Suppressor macrophage treated with lipopolysaccharide for 1 hour (primary cell): ENCODE measurements at places on chromosomes 16 and 17.

DNA sequence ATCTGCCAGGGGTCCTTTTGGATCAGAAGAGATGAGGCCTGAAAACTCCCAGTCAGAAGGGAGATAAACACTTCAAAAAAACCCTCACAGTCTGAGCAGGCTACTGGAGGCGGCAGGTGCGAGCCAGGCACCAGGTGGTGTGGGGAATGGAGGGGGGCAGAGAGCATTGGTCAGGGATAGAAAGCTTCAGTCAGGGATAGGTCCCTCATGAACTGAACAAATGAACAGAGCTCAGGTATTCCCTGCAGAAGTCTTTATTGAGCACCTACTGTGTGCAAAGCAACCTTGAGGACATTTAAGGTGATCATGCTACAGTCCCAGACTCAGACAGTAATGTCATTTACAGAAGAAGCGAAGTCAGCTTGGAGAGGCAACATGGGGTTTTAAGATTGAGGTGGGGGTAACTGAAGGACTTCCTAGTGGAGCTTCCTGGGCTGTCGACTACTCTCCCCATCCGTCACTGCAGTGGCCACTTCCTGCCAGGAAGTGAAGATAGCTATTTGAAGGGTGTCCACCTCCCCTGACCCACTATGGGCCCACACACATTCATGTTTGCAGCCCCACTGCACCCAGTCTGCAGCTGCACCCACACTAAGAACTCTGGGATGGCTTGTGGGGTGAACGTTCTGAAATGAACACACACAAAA lies 3.2 kb downstream of the KIFC3 start:
- DNase-seq: no peak

DNA sequence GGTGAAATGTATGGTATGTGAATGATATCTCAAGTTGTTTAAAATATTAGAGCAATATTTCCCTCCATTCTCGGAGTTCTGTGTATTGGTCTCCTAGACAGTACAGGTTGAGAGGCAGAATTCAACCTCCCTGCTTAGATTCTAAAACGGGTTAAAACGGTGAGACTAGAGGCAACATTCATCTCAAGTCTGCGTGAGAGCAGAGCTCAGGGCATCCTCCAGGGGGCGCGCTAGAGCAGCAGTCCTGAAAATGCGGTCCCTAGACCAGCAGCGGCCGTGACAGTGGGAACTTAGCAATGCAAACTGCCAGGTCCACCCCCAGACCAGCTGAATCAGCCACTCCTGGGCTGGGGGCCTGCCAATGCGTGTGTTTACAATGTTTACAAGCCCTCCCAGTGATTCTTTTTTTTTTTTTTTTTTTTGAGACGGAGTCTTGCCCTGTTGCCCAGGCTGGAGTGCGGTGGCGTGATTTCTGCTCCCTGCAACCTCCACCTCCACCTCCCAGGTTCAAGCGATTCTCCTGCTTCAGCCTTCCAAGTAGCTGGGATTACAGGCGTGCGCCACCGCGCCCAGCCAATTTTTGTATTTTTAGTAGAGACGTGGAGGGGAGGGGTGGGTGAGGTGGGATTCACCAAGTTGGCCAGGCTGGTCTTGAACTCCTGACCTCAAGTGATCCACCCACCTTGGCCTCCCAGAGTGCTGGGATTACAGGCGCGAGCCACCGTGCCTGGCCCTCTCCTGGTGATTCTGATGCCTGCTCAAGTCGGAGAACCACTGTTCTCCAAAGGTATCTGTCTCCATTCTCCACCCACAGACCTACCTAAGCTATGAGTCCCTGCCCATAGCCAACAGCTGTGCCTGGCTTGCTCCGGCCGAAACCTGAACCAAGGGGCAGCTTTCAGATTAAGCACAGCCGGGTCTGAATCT lies 24.2 kb downstream of the KLHL36 start:
- peak; percentile 92 for DNase-seq

DNA sequence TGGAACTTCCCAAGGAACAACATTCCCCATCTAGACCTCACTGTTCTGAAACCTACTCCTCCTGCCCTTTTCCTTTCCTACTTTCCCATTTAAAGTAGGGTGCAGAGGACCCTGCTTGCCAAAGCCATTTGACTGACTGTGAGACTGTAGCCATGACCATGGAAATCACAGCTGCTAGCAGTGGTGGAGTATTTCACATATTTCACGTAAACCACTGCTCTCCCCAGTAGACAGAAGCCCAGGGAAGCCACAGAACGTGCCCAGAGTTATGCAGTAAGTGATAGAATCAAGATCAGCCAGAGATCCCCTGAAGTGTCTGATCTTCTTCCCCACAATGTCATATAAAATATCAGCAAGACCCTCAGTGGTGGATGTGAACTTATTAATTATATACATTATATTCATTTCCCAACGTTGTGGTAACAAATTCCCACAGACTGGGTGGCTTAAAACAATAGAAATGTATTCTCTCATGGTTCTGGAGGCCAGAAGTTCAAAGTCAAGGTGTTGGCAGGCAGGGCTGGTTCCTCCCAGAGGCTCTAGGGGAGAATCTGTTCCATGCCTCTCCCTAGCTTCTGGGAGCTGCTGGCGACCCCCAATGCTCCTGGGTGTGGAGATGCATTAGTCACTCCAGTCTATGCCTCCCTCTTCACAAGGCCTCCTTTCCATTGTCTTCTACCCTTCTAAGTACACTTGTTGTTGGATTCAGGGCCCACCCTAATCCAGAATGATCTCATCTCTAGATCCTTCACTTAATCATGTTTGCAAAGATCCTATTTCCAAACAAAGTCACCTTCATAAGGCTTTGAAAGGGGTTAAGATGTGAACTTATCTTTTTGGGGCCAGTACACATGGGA lies 20.7 kb upstream of the PRM1 start:
- DNase-seq: no peak

DNA sequence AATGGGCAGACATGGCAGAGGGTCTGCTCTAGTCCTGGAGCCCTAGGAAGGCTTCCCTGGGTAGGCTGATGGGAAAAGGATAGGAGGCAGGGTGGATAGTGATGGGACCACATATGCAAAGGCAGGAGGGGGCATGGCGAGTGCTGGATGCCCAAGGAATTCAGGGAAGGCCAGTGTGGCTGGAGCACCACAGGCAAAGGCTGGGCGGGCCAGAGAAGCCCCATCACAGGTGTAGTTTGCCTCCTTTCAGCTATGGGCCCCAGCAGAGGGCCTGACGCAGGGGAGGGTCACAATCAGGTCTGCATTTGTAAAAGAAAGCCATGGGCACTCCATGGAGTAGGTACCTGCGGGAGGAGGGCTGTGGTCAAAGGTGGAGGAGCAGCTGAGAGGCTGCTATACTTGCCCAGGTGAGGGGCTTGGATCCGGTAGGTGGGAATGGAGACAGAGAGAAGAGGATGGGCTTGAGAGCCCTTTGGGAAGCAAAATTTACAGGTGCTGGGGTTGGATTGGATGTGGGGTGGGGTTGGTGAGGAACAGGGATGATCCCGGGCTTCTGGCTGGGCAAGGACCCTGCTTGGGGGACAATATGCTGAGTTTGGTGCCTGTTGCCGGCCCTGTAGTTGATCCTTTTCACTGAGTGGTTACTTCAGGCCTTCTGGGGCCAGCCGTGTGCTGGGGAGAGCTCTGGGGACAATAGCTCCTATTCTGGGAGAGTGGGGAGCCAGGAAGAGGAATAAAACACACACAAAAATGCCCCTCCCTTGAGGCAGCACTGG lies 6.5 kb upstream of the COL1A1 start:
- DNase-seq: no peak

DNA sequence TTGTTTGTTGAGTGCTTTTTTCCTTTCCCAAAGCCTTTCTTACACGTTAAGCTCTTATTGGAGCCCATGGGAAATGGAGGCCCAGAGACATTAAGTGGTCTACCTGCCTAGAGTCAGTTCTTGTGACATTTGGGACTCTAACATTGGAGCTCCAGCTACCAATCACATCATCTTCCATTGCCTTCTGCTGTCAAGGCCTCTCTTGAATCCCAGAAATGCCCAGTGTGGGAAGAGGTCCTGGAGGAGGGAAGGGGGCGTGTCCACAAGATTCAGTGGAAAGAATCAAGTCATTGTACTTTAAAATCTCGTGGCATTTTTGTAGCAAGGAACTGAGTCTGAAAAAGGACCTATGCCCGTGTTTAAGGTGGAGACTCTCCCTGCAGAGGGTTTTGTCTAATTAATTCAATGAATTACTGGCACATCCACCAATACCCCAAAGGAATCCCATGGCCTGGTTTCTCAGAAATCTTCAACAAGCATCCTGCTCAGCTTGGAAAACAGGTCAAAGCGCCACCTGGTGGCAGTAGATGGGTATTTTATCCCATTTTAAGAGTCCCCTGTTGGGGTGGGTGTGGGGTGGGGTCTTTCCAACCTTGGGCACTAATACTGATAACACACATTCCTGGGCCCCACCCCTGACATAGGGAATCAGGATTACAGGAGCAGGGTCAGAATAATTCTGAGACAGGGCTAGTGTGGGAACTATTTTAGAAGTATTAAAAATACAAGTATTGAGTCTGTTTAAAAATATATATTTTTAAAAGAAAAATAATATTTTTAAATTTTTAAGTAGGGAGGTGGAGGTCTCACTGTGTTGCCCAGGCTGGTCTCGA lies 24.6 kb downstream of the GPT2 start:
- DNase-seq: peak; percentile 75

DNA sequence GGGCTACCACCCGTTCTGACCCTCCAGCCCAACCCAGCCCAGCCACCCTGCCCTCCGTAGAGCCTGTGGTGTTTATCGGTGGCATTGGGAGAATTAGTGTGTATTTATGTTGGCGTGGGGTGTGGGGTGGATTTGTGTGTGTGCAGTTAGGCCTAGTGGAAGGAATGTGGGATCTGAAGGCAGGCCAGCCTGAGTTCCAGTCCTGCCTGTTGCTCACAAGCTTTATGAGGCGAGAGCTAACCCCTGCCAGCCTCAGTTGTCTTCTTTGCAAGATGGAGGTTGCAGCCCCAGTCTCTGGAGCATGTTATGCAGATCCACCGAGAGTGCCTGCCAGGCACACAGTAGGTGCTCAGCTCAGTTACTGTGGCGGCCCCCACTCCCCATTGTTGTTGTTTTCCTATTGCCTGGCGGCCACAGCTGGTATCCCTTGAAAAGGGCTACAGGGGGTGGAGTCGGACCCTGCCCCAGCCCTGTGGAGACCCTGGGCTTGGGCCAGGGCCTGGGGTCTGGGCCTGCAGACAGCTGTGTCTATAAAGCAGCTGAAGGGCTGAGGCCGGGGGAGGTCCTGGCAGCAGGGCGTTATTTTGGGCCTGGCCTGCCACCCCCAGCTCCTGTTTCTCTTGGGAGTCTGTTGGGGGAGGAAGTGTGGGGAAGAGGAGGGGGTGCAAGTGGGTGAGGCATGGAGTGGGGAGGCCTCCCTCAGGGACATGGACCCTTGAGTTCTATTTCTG lies 5.1 kb downstream of the ERBB2 start:
- DNase-seq: no peak

DNA sequence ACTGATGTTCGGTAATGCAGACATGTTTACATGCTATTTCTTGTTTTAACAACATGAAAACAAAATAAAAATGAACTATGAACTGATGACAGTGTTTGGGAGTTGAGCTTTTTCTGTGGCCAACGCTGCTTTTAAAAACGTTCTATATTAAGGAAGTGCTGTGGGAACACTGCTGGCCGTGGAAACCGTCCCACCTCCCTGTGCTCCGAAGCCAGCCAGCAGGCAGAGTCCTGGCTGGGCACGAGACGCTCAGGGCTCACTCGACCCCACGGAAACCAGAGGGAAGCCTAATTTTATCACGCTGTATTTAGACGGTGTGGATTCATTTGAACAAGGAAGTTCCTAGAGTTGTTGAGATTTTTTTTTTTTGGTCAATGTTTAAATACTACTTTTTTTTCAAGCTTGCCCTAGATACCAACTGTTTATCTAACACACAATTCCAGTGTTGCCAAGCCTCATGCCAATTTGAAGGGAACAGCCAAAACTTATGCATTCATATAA lies 25.8 kb downstream of the ADCY9 start:
- peak; percentile 49 for DNase-seq

GRCh38 chr17:5126719-5127488 lies 11.1 kb downstream of the USP6 start:
- DNase-seq: no peak

DNA sequence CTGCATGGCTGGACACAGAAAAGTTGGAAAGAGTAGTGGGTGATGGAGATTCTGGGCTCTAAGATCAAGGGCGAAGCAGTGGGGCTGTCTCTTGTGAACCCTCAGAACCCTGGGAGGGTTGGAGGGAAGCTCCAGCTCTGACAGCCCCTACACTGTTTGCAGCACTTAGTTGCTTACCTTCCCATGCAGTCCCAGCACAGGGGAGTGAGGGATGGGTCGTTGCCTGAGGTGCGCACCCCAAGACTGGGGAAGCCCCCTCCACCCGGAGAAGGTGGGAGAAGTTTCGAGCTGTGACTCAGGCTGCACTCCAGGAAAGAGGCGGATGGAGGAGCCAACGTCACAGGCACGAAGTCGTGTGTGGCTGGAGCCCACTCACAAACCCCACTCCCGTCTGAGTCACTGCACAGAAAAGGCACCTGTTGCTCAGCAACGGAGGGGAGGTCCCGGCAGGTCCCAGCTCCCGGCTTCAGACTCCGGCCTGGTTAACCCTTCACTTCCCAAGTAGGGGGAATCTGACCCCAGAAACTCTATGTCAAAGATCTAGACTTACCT lies 60.1 kb downstream of the AIPL1 start:
- peak; percentile 59 for DNase-seq

- peak; percentile 72 for DNase-seq
Measured at GRCh38 chr17:48139944-48140343, 32.4 kb downstream of the SNX11 start.

- DNase-seq: no peak
Measured at GRCh38 chr16:79104567-79104966, 496.0 kb downstream of the MAF start.

DNA sequence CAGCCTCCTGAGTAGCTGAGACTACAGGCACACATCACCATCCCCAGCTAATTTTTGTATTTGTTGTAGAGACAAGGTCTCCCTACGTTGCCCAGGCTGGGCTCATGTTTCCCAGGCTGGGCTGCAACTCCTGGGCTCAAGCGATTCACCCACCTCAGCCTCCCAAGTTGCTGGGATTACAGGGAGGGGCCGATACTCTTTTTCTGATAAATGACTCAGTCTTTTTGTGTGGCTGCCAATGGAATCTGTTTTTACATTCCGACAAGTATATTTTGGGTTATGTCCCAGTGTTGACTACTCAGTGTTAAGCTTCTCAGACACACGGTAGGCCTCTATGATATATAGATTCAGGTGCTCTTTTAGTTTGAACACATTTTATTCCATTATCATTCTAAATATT lies 58.1 kb downstream of the SLFN11 start:
- no peak for DNase-seq

DNA sequence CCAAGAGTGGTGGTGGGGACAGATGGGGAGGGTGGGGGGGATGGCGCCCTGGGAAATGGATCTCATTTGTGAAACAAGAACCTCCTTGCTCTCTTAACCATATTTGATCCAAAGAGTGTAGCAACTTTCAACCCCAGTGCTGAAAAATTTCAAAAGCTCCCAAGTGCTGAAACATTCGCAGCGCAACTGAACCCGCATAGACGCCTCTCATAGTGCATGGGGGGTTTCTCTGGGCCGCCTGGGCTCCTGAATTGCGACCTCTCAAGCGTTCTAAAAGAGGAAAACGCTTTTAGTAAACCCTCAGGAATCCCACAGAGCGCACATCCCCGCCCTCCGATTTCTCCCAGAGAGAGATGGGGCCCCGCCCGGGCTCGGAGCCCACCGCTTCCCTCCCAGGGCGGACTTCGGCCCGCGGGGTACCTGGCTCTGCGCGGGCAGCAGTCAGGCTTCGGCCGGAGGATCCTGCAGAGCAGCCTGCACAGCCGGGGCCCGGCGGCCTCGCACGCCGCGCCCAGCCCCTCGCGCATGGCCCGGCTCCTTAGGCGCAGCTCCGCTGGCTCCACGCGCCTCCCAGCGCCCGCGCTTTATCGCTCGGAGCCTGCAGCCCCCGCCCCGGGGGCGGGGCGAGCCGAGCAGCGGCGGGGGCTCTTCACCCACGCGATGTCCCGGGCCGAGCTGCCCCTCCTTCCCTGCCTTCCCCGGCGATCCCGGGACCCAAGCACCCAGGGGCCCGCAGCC lies 7.0 kb downstream of the NOS2 start:
- no peak for DNase-seq
